ENCODE measurements at places on chromosomes 4 and X.

GRCh38 chr4:33262824-33263223 is 2542.7 kb downstream of the PCDH7 start:
- DNase-seq = no peak

GRCh38 chrX:18917831-18918230 is 66.1 kb downstream of the PHKA2 start:
- no peak for DNase-seq

DNA sequence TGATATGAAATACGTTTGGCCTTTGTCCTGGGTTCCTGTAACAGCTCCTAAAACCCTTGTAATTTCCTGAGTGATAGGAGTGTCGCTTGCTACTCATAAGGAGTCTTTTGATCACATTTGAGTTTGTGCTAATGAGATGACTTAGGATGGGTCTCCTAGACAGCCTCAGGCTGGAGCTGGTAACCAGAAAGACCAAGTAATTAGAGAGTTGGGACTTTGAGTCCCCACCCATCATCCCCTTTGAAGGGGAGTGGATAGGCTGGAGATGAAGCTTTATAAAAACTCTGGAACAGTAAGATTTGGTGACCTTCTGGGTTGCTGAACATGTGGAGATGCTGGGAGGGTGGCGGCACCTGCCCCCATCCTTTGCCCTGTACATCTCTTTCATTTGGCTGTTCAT is 2.9 kb downstream of the SEC24B start:
- no peak for DNase-seq

DNA sequence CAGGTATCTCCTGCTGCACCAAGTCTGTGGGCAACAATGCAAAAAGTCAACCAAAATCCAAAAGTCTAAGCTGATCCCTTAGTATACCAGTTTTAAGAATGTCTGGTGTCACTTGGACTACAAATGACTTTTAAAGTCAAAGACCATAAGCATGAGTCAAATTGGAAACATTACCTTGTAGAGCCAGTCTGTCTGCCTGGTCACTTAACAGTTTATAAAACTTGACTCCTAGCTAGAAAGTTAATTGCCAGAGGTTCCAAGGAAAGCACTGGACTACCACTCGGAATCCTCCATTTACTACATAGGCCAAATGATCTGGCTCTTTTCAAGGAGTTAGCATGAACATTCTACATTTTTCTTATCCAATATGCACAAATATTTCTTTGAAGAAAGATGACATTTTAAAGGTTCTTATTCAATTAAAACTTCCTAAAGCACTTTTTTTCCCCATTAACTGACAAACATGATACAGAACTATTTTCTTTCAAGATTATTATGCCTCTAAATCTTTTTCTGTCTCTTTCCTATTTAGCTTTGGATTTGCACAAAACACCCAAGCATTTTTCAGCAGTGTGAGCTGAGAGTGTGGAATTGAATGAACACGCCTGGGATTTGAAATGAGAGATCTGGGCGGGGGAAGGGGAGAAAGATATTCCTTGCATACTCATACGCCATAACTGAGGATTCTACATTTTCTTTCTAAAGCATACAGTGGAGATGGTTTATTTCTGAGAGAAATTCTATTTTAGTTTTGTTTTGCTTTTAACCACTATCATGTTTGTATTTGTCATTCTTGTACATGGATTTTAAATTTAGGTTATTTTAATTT is 188.4 kb downstream of the SHROOM3 start:
- DNase-seq = no peak

DNA sequence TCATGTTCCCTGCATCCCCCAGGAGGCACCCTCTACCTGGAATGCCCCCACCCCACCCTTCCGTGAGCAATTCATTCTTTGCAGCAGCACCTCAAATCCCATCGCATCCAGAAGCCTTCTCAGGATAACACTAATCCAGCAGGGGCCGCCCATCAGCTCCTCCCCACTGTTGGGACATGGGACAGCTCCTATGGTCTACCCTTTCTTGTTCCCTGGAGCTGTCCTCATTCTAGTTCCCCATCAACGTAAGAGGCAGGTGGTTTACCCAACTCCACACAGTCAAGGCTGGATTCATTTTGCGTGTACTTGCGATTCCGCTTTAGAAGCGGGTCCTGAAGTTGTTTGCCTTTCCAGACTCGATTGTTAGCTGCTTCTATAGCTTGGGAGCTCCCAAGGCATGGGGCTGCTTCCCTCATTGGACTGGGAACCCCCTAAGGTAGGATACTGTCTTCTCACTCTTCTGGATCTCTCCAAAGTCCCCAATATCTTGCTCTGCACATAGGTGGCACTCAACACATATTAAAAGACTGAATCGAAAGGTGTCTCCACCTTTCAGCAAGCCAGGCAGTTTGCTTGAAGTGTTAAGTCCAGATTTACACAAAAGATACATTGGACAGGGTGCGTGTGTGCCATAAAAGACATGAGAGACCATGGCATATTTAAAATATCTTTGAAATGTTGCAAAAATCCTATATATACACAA is 942 bp upstream of the APLN start:
- DNase-seq = no peak

DNA sequence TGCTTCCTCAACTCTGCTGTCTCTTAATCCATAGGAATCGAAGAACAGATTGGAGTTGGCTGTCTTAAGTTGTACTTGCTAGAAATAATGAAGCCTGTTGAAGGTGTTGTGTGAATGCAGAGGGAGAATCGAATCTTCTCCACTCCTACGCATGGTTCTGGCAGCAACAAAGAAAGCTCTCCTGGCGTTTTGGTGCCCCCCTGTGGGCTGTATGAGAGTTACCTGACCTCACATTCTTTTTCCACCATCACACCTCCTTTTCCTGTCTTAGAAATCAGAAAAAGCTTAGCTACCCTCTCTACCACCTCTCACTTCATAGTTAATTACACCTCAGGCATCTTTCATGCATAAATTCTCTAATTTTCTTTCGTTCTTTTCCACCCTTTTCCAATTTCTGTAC is 16.3 kb downstream of the KLF8 start:
- peak; percentile 20 for DNase-seq

GRCh38 chr4:83320548-83320947 is 14.1 kb downstream of the HPSE start:
- no peak for DNase-seq

GRCh38 chrX:153609917-153610835 is 11.2 kb upstream of the CCNQ start:
- DNase-seq = peak; percentile 66

DNA sequence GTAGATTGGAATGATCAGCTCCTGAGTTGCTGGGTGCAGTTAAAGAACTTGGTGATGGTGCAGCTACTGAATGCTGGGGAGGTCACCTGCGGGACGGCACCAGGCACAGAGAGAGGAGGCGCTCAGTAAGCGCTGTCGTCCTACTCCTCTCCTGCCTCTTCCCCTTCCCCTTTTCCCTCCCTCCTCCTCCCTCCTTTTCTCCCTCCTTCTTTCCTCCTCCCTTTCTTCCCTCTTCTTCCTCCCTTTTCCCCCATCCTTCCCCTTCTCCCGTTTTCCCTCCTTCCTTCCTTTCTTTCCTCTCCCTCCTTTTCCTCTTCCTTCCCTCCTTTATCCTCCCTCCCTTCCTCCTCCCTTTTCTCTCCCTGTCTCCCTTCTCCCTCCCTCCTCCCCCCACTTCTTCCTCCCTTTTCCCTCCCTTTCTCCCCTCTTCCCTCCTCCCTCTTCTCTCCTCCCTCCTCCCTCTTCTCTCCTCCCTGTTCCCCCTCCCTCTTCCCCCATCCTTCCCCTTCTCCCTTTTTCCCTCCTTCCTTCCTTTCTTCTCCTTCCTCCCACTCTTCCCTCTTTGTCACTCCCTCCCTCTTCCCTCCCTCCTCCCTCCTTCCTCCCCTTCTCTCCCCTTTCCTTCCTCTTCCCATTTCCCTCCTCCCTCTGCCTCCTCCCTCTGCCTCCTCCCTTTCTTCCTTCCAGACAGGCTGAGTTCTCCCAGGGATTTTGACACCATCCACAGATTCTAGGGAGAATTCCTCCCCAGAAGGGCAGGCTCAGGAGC is 87.9 kb upstream of the PSAPL1 start:
- DNase-seq = no peak

- DNase-seq = no peak
Observed at GRCh38 chr4:49032440-49033161, 46.5 kb downstream of the CWH43 start.

- DNase-seq = no peak
Observed at GRCh38 chr4:86522349-86522748, 71.8 kb upstream of the PTPN13 start.

GRCh38 chr4:182488896-182489295 is 245.7 kb downstream of the TENM3 start:
- no peak for DNase-seq

DNA sequence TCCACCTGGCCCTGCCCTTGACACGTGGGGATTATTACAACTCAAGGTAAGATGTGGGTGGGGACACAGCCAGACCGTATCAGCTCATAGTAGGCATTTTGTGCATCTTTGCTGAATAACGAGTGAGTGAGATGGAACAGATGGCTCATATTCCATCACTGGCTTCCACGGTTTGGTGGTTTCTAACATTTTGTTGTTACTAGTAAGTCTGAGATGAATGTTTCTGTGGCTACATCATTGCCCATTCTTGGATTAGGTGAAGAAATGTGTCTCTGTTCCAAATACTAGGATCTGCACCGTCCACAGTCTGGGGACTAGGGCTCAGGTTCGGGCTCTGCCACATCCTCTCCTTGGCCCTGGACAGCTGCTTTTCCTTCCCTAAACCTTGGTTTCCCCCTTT is 3.6 kb downstream of the ABLIM2 start:
- no peak for DNase-seq

DNA sequence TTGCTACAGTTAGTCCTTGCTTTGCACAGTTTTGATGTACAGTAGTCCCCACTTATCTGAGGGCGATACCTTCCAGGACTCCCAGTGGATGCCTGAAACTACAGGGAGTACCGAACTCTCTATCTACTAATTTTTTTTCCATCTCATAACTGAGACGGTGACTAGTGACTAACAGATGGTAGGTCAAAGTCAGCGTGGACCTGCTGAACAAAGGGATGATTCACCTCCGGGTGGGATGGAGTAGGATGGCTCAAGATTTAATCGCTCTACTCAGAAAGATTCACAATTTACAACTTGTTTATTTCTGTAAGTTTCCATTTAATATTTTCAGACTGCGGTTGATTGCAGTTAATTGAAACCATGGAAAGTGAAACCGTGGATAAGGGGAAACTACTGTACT is 655.8 kb downstream of the ZNF674 start:
- no peak for DNase-seq

DNA sequence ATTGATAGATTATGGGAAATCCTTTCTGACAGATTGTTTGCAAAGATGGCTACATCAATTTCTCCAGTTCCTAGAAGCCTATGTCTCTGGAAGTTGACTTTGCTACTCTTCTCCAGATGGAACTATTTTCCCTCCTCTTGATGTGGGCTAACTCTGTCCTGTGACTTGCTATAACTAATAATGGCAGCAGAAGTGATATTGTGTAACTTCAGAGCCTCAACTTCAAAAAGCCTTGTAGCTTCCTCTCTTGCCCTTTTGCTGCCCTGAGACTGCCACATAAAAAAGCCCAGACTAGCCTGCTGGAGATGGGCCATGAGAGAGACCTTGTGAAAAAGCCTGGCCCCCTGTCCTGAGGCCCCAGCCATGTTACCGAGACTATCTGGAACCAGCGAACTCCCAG is 210.7 kb upstream of the SLC7A11 start:
- DNase-seq = no peak

DNA sequence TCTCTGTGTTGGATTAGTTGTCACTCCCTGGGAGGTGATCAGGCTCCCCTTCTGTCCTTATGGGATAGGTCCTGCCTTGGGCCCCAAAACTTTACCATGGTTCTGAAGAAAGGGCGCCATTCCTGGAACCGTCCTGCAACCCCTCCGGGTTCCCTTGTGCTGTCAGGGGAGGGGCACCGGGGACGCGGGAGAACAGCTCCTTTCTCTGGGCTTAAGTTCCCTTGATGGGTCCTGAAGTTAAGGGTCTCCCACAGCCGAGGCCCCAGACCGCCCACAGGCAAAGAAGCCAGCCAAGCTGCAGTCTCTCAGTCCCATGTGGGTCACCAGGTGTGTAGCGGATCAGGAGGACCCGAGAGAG is 44.8 kb downstream of the UGT2A3 start:
- no peak for DNase-seq

DNA sequence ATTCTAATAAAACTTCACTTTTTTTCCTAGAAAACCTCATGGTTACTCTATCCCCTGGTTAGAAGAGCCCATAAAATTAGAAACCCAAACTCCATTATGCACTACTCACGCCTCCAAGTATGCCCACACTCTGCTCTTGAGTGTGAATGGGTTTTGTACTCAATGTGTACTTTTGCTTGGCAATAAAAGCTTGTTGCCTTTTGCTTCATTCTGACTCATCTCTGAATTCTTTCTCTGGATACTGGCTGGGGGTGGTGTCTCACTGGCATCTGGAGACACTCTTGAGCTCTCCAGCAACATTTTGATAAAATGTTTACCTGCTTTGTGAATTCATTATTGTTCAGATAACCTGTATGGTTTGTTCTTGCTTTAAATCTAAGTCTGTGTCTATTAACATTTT is 963.3 kb downstream of the TRAM1L1 start:
- DNase-seq = no peak

DNA sequence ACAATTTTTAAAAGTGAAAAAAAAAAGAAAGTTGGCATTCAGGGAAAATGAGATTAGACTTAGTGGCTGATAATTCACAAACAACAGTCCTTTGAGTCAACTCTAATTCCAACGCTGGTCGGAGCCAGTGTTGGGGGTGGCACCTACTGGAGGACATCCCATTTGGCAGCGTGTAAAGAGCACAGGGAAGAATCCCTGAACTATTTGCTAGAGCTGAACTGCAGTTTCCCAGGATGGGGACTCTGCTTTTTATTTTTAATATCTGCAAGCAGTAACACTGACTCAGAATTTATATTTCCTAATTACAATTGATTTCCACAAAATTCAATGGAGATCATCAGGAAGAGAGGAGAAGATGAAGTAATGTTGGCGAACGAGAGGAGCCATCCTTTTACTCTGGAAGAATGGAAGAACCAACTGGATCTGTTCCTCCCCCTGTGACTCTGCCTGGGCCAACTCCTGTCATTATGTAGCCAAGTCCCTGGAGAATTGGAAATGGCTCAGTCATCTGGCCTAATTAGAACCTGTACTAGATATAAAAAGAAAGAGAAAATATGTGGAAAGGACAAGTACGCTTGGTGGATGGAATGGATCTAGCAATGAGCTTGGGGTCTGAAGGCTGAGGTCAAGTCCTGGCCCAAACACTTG is 76.7 kb downstream of the IRF2 start:
- no peak for DNase-seq

DNA sequence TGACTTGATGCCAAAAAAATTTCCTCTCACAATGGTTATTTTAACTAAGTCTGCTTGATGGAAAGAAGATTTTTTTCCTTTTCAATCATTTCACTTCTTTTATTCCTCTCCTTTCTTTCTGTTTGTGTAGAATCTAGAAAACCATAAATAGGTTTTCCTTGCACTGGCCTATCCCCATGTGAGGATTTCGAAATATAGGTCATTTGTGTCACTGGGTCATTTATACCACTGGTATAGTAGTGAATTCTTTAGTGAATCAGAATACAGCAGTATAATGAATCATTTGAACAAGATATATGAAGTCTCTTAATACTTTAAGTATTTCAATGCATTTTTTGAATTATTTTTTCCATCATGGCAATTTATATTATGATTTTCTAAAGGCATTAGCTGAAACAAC is 26.6 kb downstream of the PCDH7 start:
- no peak for DNase-seq

- DNase-seq = no peak
Observed at GRCh38 chr4:29104694-29105093, 1615.5 kb upstream of the PCDH7 start.
